ENCODE measurements at places on chromosomes 13 and 19.

DNA sequence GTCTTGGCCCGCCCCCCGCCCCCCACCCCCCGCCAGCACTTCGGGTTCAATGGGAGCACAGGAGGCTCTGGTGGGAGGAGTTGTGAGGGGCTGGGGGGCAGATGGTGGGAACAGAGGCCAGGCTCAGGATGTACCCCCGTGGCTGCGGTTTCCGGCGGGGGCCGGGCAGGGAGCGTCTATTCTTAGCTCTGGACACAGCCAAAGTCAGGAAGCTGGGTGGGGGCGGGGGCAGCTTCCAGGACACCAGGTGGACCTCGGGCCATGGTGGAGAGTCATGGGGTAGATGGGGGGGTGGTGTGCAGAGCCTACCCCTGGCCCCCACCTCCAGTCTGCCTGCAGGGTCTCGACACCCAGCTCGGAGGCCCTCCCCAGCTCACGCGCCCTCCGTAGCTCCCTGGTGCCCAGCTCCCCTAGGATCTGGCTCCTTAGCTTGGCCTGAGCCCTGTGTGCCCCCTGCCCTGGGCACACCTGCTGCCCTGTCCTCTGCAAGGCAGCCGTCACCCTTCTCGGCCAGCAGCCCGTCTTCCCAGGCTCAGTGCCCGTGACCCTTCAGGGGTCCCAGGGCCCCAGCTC lies 2.2 kb upstream of the TBXA2R start:
- DNase-seq: no peak

- DNase-seq: no peak
Observed at GRCh38 chr19:32407004-32407992, 1.7 kb downstream of the DPY19L3 start.

- peak; percentile 1 for DNase-seq
Observed at GRCh38 chr13:28035146-28035782, 46.8 kb upstream of the URAD start.

GRCh38 chr13:44089452-44089851 lies 209.7 kb downstream of the LACC1 start:
- DNase-seq: no peak

DNA sequence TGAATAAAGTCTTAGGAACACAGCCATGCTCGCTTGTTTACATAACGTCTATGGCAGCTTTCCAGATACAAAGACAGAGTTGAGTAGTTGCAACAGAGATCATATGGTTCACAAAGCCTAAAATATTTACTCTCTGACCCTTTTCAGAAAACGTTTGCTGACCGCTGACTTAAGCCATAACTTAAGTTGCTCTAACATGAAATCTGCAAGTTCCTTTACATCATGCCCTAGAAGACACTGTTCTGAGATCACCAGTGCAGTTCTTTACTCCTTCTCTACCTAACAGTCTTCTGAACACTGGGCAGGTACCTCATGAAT lies 166.4 kb downstream of the DCLK1 start:
- DNase-seq: peak; percentile 26

DNA sequence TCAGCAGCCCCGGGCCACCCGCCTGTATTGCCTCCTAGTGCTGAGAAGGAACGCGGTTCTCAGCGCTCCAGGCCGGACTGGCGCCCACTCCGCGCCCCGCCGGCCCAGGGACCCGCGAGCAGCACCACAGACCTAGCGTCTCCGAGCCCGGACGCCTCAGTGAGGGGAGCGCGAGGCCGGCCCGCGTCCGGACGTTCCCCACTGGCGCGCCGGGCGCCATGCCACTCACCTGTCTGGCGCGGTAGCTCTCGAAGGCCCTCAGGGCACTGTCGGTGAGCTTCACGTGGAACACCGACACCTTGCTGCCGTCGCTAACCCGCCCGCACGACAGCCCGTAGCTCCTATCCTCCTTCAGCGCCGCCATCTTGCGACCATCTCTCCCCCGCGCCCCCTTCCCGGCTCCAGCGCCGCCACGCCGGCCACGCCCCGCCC lies at the start of gene ELL:
Gene ELL, minus strand, starts transcription at position 379 of the 432 bp plus-strand sequence. Its CDS starts 15 bp downstream, at position 364.
- no peak for DNase-seq

DNA sequence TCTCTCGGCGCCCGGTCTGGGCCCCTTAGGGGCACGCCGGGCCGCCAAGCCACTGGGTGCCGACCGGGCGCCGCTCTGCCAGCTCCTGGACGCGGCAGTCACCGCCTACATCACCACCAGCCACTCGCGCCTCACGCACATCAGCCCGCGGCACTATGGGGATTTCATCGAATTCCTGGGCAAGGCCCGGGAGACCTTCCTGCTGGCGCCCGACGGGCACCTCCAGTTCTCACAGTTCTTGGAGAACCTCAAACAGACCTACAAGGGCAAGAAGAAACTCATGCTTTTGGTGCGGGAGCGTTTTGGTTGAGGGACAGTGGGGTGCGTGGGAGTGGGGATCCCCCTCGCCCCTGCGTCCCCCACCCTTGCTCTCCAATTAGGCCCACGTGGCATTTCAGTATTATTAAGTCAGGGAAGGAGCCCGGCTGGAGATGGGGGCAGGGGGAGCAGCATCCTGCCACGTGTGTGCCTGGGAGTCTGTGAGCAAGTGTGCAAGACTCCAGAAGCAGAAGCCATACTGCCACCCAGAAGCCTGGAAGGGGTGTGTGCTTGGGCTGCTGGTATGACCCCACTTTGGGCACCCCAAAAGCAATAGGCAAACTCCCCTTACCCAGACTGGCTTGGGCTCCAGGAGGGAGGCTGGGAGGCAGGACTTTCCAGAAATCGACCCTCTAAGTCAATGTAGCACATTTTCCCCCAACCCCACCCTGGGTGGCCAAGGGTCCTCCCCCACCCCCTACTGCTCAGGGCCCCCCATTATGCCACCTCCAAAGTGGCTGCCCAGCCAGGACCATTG lies 35.7 kb downstream of the ZSWIM4 start:
- DNase-seq: no peak

- no peak for DNase-seq
Observed at GRCh38 chr19:54268936-54269335, 11.9 kb upstream of the LILRB5 start.

DNA sequence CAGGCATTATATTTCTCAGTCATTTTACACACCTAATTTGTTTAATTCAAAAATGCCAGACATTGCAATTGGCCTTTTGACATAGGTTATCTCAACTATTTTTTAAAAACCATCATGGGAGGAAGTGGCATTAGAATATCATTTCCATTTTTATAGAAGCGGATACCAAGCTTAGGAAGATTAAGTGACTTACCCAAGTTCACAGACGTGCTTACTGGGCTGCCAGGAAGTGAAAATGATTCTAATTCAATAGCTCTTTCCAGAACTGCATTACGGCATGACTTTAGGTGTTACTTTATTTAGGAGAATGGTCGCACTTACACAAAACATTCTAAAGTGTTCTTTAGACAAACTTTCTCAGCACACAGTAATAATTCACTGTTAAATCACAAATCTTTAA lies 231.9 kb downstream of the KLF12 start:
- peak; percentile 9 for DNase-seq

DNA sequence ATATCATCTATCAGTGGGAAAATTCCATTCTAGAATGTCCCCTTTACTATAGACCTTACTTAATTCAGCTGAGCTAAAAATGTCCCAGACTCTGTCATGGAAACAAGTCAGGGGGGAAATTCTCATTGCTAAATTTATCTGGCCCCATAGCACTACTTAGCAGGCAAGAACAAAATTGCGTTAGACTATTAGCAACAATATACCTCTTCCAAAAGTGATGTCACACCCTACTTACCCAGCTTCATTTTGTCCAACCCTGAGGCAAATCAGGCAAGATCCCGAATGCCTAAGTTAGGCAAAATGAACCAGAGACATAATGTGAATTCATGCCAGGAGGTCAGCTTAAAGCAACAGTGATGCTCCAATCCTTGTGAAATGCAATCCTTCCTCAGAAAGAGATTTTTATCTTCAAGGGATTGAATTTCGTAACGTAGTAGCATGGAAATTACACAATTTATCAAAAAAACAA lies 93.7 kb downstream of the FRY start:
- no peak for DNase-seq

DNA sequence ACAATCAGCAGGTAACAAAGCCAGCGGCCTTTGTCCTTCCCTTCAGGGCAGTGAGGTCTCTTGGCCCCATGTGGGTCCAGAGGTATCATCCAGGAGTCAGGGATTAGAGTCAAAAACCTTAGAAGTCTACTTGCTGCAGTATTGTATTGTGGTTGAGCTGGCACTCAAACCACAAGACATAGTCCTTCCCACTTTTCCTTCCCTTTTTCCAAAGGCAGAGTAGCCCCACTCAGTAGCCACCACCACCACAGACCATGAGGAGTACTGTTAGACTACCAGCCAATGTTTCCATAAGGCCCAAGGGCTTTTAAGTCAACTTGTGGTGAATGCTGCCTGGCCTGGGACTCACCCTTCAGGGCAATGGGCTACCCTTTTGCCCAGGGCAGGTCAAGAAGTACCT lies 27.1 kb upstream of the CCNA1 start:
- no peak for DNase-seq

DNA sequence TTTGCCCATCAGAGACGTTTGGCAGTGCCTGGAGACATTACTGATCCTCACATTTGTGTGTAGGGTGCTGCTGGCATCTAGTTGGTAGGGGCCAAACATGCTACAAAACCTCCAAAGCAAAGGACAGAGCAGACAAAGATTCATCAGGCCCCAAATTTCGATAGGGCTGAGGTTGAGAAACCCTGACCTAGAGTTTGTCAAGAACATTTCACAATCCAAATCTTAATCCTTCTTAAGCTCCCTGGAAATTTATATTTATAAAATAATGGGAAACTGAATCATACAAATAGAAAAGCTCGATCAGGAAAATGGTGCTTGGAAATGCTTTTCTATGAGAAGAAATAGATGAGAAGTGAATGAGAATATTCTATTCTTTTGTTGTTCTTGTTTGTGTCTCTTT lies 273.6 kb downstream of the DCT start:
- DNase-seq: no peak

- DNase-seq: peak; percentile 59
Observed at GRCh38 chr19:49441960-49442350, 628 bp upstream of the SLC17A7 start.

DNA sequence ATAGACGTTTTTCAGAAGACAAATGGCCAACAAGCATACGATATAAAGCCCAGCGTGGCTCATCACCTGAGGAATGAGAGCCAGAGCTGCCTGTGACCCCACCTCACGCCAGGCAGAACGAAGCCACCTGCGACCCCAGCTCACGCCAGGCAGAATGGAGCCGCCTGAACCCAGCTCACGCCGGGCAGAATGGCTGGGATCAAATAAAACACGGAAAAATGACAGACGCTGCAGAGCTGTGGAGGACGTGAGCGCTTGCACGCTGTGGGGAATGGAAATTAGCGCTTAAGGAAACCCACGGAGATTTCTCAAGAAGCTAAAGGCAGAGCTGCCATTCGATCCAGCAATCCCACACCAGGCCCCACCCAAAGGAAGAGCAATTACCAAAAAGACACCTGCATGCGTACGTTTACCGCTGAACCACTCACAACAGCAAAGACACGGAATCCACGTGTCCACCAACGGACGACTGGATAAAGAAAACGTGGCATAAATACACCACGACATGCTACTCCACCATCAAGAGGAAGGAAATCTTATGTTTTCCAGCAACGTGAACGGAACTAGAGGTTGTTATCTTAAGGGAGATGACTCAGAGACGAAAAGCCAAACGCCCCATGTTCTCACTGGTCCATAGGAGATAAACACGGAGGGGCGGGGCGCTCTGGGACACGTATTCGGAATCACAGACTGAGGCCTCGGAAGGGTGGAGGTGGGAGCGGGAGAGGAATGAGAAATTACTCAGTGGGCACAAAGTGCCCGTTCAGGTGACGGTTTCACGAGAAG lies 30.7 kb upstream of the C13orf46 start:
- DNase-seq: no peak

GRCh38 chr13:22800526-22801401 lies 380.0 kb upstream of the SGCG start:
- DNase-seq: peak; percentile 10

DNA sequence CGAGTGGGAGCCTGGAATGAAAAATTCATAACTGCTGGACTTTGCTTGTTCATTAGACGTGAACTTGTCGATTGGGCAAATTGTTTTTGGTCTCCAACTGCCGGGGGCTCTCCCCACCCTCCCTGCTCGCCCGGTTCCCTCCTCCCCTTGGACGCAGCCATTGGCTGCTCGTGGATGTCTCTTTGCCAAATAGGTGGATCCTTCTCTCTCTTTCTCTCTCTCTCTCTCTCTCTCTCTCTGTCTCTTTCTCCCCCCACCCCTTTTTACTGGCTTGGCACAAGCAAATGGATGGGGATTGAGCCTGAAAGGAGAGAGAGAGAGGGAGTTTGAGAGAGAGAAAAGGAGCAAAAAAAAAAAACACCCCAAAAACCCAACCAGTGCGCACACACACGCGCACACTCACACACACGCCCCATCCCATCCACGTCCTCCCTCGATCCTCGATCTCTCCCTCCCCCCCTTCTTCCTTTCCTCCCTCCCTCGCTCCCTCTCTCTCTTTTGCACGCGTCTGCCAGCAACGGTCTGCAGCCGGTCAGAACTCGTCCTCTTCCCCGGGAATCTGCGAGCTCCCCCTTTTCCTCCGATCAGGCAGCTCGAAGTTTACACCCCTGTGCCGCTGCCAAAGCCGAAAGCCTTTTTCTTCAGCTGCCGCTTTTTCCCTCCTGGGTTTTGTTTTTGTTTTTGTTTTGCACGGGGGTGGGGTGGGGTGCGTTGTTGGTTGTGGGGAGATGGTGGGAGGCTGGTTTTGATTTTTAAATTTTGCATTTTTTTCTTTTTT lies 27.8 kb downstream of the NFIX start:
- DNase-seq: peak; percentile 91

GRCh38 chr13:27820524-27821482 lies 28.5 kb downstream of the GSX1 start:
- DNase-seq: peak; percentile 10

- no peak for DNase-seq
Observed at GRCh38 chr19:6887316-6887715, at the start of gene ADGRE1. Gene ADGRE1, plus strand, starts transcription at chr19:6887579. Its CDS starts 30 bp downstream, at chr19:6887609.

DNA sequence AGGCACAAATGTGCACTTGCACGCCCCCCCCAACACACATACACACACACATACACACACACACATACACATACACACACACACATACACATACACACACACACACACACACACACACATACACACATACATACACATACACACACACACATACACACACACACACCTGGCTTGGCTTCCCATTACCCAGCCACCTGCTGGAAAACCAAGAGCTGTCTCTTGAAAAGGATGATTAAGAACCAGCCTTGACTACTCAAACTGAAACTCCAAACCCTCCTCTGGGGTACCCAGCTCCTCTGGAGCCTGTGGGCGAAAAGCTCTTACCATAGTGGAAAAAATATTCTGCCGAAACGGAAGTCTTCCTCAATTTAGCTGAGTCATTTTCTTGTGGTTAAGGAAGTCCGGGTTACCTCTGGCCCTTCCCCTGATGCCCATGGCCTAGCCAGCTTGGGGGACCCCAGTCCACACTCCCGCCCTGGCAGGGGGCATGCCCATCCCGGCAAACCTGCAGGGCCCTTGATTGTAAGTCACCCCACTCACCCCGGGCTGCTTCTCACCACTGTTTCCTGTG lies 21.9 kb downstream of the CEBPA start:
- no peak for DNase-seq

All from NCI-H69 (cell line).